ENCODE measurements at places on chromosomes 7 and 10. TPM values are rescaled to one million over a fixed set of nuclear protein-coding genes. Genes with fewer than 3 reads are reported as not detected.

- no peaks in the 10 kb centered on the region for H3K36me3 ChIP-seq
- no peak overlapping the region for H3K4me3 ChIP-seq
- peaks cover 2% of the 10 kb centered on the region for H3K4me1 ChIP-seq
- no peak overlapping the region for H3K27ac ChIP-seq
- no peak for DNase-seq
- peaks cover 2% of the 10 kb centered on the region for H3K27me3 ChIP-seq
These were observed 49.8 kb downstream of the PRKCQ start for GRCh38 chr10:6530211-6530840.

DNA sequence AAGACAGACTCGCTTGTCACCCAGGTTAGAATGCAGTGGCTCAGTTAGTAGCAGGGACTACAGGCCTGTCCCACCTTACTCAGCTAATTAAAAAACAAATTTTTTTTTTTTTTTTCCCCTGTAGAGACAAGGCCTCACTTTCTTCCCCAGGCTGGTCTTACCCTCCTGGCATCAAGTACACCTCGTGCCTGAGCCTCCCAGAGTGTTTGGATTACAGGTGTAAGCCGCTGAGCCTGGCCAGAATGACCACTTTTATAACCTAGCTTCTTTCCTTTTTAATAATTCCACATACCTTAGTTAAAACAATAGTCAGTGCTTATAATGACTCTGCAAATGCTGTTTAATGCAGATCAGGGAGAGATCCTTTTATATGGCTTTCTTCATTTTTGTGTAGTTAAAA lies 31.3 kb downstream of the RSBN1L start:
- peak; percentile 14 for DNase-seq
- peaks cover 18% of the 10 kb centered on the region for H3K4me1 ChIP-seq
- no peaks in the 10 kb centered on the region for H3K27me3 ChIP-seq
- H3K27ac ChIP-seq, result peak overlapping the region; percentile 77
- no peak overlapping the region for H3K4me3 ChIP-seq

DNA sequence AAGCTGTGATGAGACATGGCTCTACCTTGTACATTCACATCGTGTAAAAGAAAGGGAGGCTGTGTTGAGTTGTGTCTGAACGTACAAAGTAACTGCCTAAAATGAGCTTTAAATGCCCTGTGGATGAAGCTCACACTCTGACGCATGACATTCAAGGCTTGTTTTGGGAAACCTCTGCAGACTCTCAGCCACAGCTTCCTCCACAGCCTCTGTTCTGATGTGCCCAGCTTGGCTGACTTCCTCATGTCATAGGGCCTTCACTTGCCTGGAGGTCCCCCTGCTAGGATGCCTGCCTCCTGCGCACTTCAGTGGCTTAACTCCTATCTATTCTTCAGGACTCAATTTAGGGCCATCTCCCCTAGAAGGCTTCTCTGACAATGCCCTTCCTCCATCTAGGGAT lies 230.0 kb upstream of the HABP2 start:
- no peaks in the 10 kb centered on the region for H3K4me1 ChIP-seq
- DNase-seq, result no peak
- H3K27me3 ChIP-seq, result no peaks in the 10 kb centered on the region
- no peak overlapping the region for H3K27ac ChIP-seq

- H3K4me1 ChIP-seq, result no peaks in the 10 kb centered on the region
- H3K27me3 ChIP-seq, result no peaks in the 10 kb centered on the region
- no peaks in the 10 kb centered on the region for H3K36me3 ChIP-seq
- H3K4me3 ChIP-seq, result no peak overlapping the region
- no peak overlapping the region for H3K27ac ChIP-seq
- DNase-seq, result no peak
These were observed 163.0 kb upstream of the LAMB4 start for GRCh38 chr7:108293149-108293612.

- no peak overlapping the region for H3K4me3 ChIP-seq
- no peaks in the 10 kb centered on the region for H3K36me3 ChIP-seq
- H3K27ac ChIP-seq, result no peak overlapping the region
- DNase-seq, result no peak
- H3K4me1 ChIP-seq, result peaks cover 9% of the 10 kb centered on the region
- H3K27me3 ChIP-seq, result no peaks in the 10 kb centered on the region
These were observed 40.6 kb downstream of the RNLS start for GRCh38 chr10:88542522-88542921.

DNA sequence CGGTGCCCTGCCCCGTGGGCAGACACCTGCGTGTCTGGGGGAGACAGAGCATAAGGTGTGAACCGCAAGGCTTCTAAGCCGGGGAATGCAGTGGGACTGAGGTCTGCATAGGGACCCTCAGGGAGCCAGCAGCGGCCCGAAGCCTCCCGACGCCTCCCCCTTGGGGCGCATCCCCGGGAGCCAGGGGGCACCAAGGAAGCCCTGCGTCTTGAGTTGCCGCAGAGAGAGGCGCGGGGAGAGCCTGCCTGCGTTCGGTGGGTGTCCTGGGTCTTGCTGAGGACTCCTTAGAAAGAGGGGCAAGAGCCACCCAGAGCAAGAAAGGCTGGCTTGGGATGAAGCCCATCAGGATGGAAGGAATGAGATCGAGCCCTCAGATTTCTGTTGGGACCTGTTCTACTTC lies 18.2 kb upstream of the UNCX start:
- DNase-seq, result no peak
- H3K4me1 ChIP-seq, result no peaks in the 10 kb centered on the region
- H3K36me3 ChIP-seq, result no peaks in the 10 kb centered on the region
- H3K27me3 ChIP-seq, result peaks cover 6% of the 10 kb centered on the region
- H3K4me3 ChIP-seq, result no peak overlapping the region

- no peak overlapping the region for H3K4me3 ChIP-seq
- peak; percentile 64 for DNase-seq
- peaks cover 30% of the 10 kb centered on the region for H3K4me1 ChIP-seq
- peaks cover 10% of the 10 kb centered on the region for H3K36me3 ChIP-seq
These were observed 63.8 kb downstream of the MKI67 start for GRCh38 chr10:128062331-128062880.

DNA sequence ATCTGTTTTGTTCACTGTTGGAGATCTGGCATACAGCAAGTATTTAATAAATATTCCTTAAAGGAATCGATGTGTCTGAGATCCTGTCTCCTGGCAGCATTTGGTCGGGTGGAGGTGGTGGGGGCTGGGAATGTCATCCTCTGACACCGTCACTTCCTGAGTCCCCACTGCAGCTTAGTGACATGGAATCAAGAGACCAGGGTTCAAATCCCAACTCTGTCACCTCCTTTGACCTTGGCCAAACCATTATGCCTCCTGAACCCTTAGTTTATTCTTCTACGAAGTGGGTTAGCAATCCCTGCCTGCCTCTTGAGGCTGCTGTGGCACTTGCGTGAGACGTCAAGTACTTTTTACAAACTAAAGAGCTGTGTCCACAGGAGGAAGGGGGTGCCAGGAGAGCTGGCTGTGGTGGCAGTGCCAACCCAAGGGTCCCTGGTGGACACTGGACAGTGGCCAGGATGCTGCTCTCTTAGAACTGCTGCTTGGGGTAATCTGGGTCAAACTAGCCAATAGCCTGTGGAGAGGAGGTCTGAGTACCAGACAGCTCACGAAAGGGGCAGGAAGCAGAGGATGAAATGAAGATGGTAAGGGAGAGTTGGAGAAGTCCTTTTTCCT lies 8.0 kb upstream of the ZMIZ1 start:
- H3K4me3 ChIP-seq, result no peak overlapping the region
- peaks cover 12% of the 10 kb centered on the region for H3K4me1 ChIP-seq
- H3K27me3 ChIP-seq, result no peaks in the 10 kb centered on the region
- no peaks in the 10 kb centered on the region for H3K36me3 ChIP-seq
- DNase-seq, result no peak

GRCh38 chr7:29158795-29159423 lies 12.6 kb upstream of the CPVL start:
- H3K36me3 ChIP-seq, result no peaks in the 10 kb centered on the region
- H3K4me3 ChIP-seq, result no peak overlapping the region
- no peaks in the 10 kb centered on the region for H3K27me3 ChIP-seq

DNA sequence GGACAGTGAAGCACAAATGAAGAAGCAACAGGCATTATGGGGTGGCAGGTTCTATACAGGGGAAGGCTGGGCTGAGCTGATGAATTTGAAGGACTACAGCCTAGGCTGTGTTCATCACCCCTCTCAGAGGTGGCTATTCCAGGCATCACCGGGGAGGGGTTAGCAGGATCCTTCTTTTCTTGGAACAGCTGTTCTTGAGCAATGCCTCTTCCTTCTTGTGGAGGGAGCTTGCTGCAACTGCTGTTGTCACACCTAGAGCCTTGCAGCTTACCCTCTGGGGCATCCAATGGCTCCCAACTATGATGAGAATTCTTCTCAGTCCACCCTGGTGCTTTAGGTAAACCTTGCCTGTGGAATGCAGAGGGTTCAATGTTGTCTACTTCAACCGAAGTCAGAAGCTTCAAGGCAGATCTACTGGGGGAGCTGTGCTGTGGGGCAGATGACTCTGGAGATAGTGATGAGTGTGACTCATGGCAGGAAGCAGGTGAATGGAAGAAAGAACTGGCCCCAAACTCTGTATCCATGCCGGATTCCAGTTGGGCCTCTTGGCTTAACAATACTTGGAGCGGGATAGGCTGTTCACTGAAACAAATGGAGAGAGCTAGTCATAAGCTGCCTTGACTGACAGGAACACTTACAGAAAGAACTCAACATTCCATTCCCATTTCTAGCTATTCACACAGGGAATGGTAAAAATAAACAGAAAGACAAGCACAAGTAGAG lies 21.5 kb upstream of the PPP3CB start:
- no peak overlapping the region for H3K4me3 ChIP-seq
- no peak for DNase-seq
- no peak overlapping the region for H3K27ac ChIP-seq
- no peaks in the 10 kb centered on the region for H3K27me3 ChIP-seq
- H3K4me1 ChIP-seq, result no peaks in the 10 kb centered on the region

DNA sequence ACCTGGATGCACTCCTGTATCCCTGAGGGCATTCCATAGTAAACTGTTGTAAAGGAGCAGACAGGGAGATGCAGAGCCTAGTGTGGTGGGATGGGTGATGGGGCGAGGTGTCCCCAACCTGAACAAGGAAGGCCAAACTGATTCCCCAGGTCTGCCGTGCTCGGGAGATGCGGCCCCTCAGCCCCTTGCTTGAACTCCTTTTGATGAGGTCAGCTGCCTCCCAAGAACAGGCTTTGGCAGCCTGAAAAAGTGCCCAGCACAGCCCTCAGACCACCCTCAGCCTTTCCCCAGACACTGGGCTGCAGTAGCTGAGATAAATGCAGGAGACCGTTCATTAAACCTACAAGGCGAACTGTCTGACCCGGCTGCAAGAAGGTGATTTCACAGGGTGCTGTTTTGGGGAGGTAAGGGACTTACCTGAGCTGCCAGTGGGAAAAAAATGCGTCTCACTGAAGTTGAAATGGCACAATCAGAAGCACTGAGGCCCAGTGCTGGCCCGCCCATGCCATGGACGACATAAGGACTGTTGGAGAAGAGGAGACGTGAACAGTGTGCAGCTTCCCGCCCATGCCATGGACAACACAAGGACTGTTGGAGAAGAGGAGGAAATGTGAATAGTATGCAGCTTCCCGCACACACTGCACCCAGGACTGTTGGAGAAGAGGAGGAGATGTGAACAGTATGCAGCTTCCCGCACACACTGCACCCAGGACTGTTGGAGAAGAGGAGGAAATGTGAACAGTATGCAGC lies 148.4 kb upstream of the FAM20C start:
- no peak overlapping the region for H3K4me3 ChIP-seq
- no peak overlapping the region for H3K27ac ChIP-seq
- no peaks in the 10 kb centered on the region for H3K36me3 ChIP-seq
- H3K4me1 ChIP-seq, result peaks cover 3% of the 10 kb centered on the region

- no peaks in the 10 kb centered on the region for H3K27me3 ChIP-seq
- H3K36me3 ChIP-seq, result peaks cover 2% of the 10 kb centered on the region
- no peak overlapping the region for H3K4me3 ChIP-seq
These were observed 56.5 kb downstream of the FAM171A1 start for GRCh38 chr10:15314482-15315045.

DNA sequence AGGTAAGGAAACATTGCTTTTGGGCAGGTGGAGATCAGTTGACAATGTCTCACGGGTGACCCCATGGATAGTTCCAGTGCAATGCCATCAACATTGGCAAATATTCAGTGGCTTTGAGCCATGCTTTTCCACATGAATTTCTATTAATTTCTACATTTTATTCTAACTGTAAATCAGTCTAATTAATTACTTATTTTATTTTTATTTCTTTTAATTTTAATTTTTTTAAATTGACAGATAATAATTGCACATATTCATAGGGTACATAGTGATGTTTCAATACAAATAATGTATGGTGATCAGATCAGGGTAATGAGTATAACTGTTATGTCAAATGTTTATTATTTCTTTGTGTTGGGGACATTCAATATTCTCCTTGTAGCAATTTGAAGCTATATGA lies 3.8 kb downstream of the ABCA13 start:
- no peak for DNase-seq
- H3K36me3 ChIP-seq, result no peaks in the 10 kb centered on the region
- H3K27me3 ChIP-seq, result no peaks in the 10 kb centered on the region
- H3K27ac ChIP-seq, result no peak overlapping the region

GRCh38 chr10:95253007-95253406 lies 37.8 kb downstream of the PDLIM1 start:
- H3K4me1 ChIP-seq, result peaks cover 16% of the 10 kb centered on the region
- peaks cover 6% of the 10 kb centered on the region for H3K36me3 ChIP-seq
- H3K27ac ChIP-seq, result no peak overlapping the region
- no peaks in the 10 kb centered on the region for H3K27me3 ChIP-seq
- H3K4me3 ChIP-seq, result no peak overlapping the region

- H3K27me3 ChIP-seq, result no peaks in the 10 kb centered on the region
- peaks cover 6% of the 10 kb centered on the region for H3K4me1 ChIP-seq
- no peaks in the 10 kb centered on the region for H3K36me3 ChIP-seq
These were observed 90.8 kb downstream of the JCAD start for GRCh38 chr10:29968585-29968984.

- no peak overlapping the region for H3K4me3 ChIP-seq
- no peaks in the 10 kb centered on the region for H3K4me1 ChIP-seq
- no peak overlapping the region for H3K27ac ChIP-seq
- DNase-seq, result no peak
- H3K36me3 ChIP-seq, result no peaks in the 10 kb centered on the region
These were observed 70.2 kb downstream of the ARMC3 start for GRCh38 chr10:22998091-22998490.

GRCh38 chr7:90402785-90403173 lies 482 bp upstream of the CLDN12 start:
- H3K27ac ChIP-seq, result peak overlapping the region; percentile 55
- peak; percentile 9 for DNase-seq
- peaks cover 2% of the 10 kb centered on the region for H3K36me3 ChIP-seq

DNA sequence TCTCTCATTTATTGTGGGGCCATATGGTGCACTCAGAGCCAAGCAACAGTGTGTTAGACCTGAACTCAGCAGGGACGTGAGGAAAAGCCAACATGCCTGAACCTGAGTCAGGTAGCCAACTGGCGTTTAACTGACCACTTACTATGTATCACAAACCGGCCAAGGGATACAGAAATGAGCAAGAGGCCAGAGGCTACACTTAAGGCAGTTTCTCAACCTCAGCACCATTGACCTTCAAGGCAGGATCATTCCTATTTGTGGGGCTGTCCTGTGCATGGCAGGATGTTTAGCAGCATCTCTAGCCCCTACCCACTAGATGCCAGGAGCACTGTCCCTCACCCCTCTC lies 103.5 kb upstream of the NANOS1 start:
- no peaks in the 10 kb centered on the region for H3K36me3 ChIP-seq
- H3K4me1 ChIP-seq, result no peaks in the 10 kb centered on the region
- H3K4me3 ChIP-seq, result no peak overlapping the region
- no peak overlapping the region for H3K27ac ChIP-seq
- no peaks in the 10 kb centered on the region for H3K27me3 ChIP-seq
- DNase-seq, result no peak

Gene TMEM196
- 0.06 TPM for total RNA-seq

Gene CYP26C1
- 0.77 TPM for total RNA-seq

Gene PHKG1
- 1.6 TPM for total RNA-seq

Gene EIF4EBP2
- 59.7 TPM for total RNA-seq

Gene SPDYE6
- total RNA-seq, result not detected

Gene GPC2
- 1.4 TPM for total RNA-seq

Gene PLEKHS1
- total RNA-seq, result 11.6 TPM

Gene INSYN2A
- 2.3 TPM for total RNA-seq

Gene SPDYE11
- not detected for total RNA-seq
